ENCODE measurements at places on chromosomes 3 and 15.

- no peak for DNase-seq
Observed at GRCh38 chr3:141538568-141539240, 51.9 kb downstream of the RASA2 start.

DNA sequence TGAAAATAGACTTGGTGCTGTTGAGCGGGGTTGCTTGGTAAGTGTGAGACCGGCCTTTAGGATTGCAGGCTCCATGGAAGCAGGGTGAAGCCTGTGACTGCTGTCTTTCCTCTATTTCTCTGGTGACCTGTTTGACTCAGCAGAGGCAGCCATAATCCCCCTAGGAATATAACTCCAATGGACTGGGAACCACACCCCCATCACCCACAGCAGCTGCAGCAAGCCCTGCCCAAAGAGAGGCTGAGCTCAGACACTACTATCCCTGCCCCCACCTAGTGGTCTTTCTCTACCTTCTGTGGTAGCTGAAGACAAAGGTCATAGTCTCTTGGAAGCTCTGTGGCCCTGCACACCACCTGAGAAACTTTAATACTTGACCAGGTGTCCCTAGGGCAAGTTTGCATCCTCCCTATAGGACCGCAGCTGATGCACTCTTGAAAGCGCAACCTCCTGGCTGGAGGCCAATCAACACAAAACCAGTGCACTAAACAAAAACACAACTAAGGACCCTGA, 133.6 kb upstream of the MRPL3 start:
- no peak for DNase-seq

- no peak for DNase-seq
Observed at GRCh38 chr15:62835351-62835750, 207.2 kb upstream of the TPM1 start.

DNA sequence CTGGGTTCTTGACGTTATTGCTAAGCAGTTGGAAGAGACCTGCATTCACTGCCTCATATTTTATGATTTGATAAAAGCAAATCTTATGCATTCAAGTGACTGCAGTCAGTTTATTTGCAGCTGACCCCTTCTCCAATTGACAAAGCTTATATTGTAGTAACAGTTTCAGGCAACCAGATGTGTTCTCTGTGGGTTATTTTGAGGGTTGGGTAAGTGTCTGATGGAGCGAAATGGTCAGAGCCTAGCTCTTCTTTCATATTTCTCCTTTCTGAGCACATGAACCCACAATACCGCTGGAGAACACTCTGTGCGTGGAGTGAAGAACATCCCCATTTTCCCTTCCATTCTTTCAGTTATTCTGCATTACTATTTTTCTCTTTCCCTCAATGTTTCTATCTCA, 125.8 kb upstream of the KCNH8 start:
- DNase-seq: no peak

DNA sequence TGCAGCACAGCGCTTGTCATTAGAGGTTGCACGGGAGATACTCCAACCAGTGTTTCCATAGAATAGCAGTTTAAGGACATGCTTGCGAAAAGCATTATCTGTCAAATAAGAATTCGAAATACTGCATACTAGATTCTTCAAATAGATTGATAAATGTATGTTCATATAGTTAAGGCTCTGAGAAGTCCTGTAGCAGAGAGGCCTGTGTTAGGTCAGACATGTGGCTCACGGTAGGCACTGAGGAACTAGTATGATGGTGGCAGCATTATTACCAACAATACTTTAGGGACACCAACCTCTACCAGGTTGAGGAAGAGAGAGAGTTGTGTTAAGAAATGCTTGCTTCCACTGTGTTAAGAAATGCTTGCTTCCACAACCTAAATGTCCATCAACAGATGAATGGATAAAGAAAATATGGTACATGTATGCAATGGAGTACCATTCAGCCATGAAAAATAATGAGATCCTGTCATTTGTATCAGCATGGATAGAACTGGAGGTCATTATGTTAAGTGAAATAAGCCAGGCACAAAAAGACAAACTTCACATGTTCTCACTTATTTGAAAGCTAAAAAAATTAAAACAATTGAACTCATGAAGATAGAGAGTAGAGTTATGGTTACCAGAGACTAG, 14.9 kb downstream of the MTMR14 start:
- no peak for DNase-seq

- DNase-seq: no peak
Observed at GRCh38 chr3:148006508-148006907, 597.3 kb downstream of the ZIC1 start.

GRCh38 chr3:126367316-126367805, 10.2 kb upstream of the KLF15 start:
- no peak for DNase-seq

DNA sequence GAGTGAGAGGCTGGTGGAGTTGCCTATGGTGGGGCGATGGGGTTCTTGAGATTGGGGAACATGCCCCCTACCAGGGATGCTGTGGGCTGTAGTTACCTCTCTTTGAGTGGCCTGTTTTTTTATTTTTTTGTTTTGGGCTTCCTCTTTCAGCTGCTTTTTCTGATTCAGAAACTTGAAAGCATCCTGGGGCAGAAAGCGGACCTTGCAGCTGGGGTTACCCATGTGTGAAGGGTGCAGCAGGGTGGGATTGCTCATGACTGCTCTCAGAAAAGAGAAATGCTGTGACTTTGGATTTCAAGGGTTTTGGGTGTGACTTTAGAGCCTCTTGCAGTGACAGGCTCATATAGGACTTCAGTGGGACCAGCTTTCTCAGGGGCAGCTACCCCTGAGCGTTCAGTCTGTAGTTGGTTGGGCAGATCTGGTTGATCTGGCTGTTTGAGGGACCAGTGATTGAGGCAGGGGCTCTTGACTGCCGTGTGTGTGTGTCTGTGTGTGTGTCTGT, 1.8 kb downstream of the LIMD1 start:
- DNase-seq: peak; percentile 94

DNA sequence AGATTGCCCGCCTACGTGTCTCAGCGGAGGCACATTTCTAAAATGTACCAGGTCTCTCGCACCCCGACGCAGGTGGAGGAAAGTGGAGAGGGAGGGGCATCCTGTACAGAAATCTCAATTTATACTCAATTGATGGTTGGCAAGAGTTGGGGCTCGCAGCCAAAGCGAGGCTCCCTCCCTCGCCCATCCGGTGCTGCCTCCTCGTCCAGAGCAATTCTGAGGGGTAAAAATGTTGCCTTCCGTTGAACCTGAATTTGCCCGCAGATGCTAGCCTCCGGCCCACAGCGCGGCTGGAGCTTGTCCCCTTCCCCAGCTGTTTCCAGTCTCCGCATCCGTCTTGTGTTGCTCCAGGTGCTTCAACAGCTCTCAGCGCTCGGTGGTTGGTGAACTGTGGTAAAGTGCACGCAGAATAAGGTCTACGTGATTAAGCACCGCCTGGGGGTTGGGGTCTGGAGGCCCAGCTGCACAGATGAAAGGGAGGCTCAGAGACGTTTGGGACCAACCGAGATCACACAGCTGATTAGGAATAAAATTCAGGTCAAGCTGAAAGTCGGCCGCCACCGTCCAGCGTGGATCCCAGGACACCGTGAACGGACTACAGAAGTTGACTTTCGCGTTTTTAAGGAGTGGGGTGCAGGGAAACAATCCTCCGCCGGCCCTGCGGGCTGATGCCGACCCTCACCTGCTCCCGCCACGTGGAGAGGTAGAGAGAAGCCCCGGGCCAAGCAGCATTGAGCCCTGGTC, 846 bp upstream of the POLG start:
- DNase-seq: peak; percentile 42

GRCh38 chr3:39541917-39542329, 74.4 kb downstream of the MOBP start:
- DNase-seq: no peak

DNA sequence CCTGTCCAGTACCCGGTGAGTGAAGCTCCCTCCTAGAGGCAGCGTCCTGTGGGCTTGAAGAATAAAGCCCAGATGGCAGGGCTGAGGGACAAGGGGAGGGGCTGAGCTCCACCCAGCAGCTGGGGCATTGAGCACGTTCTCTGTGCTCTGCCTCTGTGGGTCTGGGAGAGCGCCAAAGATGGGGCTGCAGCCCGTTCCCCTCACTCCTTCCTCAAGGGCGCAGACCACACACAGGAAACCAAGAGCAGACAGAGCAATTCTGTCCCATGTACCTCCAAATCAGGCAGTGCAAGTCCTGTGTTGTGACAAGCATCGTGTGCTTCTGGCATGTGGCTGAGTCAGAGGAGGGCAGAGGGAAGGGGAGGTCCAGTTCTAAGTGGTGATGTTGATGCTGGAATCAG, 15.7 kb upstream of the KIF23 start:
- no peak for DNase-seq

- DNase-seq: no peak
Observed at GRCh38 chr3:45236964-45237363, 10.9 kb upstream of the TMEM158 start.

DNA sequence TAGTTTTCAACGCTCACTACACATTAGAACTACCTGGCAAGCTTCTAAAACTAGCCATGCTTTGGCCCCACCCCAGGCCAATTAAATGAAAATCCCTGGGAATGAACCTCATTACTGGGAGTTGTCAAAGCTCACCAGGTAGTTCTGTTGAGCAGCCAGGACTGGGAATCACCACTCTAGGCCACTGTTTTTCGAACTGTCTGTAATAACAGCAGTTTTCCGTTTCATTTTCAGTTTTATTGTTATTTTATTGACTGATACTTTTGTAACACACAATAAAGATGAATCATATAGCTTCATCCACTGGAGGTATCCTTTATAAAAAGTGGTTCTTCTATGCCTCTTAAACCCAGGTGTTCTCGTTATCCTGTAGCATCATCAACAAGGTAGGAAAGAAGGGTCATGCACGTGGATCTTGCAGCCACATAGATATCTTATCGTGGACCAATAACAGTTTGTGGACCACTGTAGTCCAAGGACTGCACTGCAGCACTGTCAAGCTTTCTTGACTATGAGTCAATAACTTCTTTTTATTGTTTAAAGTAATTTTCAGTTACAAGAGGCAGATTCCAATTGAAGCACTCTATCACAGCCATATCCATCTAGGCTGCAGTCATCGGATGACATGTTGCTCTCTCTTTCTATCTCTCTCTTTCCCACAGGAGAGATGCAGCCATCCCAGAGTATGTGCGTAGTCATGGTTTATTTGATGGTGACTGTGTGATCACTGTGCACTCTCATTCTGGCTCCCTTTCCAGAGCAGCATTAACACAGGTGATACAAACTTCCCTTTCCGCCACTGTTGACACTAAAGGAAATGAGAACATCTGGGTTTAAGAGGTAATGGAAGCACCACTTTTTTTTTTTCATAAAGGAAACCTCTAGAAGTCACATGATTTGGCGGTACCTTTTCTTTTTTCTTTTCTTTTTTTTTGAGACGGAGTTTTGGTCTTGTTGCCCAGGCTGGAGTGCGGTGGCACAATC, 39.0 kb upstream of the BLM start:
- DNase-seq: no peak

GRCh38 chr15:40388941-40389823, 6.7 kb downstream of the KNSTRN start:
- no peak for DNase-seq

DNA sequence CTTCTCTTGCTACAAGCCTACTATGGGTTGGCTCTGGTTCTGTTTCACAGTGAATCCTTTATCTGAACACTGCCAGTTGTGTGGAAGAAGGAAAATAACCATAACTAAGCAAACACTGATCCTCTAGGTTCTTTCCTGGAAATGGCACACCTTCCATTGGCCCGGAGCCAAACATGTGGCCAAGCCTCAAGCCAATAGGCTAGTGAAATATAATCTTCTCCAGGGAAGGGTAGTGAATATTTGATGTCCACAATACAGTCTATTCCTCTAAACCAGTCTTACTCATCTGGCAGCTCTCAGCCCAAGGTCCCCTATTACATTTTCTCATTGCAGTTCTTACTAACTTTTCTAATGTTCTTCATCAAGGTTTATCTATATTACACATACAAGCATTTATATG, 921.3 kb downstream of the TUSC7 start:
- DNase-seq: no peak

GRCh38 chr3:172159376-172159775, 120.0 kb downstream of the FNDC3B start:
- no peak for DNase-seq

DNA sequence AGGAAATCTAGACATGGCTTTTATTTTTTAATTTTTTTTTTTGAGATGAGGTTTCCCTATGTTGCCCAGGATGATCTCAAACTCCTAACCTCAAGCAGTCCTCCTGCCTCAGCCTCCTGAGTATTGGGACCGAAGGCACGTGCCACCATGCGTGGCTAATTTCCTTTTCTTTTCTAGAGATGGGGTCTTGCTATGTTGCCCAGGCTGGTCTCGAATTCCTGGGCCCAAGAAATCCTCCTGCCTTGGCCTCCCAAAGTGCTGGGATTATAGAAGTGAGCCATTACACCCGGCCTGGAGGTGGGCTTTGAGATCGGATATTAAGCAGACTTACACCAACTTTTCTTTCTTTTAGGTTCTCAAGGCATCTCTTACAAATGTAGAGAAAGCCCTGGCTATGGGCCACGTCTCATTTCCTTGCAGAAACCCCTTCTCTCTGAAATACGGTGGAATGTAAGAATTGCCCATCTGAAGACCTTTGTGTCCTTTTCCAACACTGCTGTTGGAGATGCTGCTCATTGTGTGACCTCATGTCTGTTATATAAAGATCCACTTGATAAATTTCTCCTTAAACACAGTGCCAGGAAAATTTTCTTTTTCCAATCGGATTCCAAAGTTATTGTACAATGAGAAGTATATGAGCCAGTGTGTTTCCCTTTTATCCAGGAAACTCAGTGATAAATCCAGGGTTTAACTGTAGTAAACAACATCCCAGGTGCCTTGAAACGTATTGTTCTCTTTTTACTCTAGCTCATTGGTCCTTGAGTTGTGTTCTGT, 36.8 kb upstream of the CFAP161 start:
- no peak for DNase-seq

DNA sequence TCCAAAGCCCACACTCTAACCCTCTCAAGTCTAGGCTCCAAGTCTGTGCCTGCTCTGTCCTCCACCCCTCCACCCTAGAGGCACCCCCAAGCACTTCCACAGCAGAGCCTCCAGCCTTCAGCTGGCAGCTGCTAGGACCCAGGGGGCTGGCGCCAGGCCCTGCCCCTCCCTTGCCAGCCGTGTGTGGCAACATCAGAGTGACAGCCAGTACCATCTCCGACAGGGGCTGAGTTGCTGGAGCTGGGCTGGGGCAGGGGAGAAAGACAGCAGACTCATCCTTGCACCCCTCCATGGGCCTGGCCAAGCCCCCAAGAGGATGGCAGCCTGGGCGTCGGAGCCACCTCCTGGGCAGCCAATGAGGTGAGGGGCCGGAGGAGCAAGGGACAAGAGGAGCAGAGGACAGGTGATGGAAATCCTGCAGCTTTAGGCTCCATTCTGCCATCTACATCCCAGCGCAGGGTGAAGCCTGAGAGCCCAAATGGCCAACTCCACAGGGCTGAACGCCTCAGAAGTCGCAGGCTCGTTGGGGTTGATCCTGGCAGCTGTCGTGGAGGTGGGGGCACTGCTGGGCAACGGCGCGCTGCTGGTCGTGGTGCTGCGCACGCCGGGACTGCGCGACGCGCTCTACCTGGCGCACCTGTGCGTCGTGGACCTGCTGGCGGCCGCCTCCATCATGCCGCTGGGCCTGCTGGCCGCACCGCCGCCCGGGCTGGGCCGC, at the start of gene GPR62:
GPR62 (plus strand) TSS at position 207 of the 718 bp plus-strand sequence; CDS start at position 479, 272 bp downstream.
- DNase-seq: no peak

DNA sequence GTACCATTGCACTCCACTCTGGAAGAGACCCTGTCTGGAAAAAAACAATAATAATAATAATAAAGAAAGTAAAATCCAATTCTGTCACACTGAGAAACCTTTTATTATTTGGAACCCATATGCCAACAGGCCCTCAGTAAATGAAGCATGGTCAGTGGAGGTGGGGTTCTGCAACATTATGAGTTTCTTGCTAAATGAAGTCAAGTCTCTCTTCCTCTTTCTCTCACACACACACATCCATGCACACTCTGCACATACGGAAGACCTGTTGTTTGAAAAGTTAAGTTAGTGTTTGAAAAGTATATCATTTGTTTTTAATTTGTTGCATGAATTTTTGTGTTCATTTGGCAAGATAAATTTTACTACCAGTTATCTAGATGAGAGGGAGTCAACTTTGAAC, 27.8 kb downstream of the GAP43 start:
- no peak for DNase-seq

All from naive B cell (primary cell).